ENCODE measurements at places on chromosomes 7 and 10. TPM values are rescaled to one million over a fixed set of nuclear protein-coding genes. Genes with fewer than 3 reads are reported as not detected.

Gene HKDC1
- not detected for total RNA-seq

Gene SMKR1
- total RNA-seq: 0.22 TPM

Gene SPDYE2B
- not detected for total RNA-seq

Gene CDK1
- total RNA-seq: 129 TPM

DNA sequence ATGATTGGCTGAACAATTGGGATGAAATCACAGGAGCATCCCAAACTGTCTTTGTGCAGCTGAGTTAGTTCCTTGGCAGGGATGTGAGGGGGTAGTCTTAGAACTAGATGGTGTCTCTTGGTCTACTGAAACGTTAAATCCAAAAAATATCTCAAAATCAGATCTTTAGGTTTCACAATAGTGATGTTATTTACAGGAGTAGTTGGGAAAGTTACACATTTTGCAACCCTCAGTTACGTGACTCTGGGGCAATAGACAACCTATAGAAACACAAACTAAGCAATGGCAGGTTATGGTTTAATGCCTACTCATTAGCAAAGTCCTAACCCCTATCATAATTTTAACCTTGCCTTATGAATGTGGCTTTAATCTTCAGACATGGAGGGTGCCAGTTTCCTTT lies 24.0 kb downstream of the PKD1L1 start:
- H3K27ac ChIP-seq: no peak overlapping the region
- no peaks in the 10 kb centered on the region for H3K36me3 ChIP-seq
- H3K4me1 ChIP-seq: peaks cover 8% of the 10 kb centered on the region
- no peak overlapping the region for H3K4me3 ChIP-seq
- no peaks in the 10 kb centered on the region for H3K27me3 ChIP-seq

Gene DPP6
- total RNA-seq: not detected

Gene ATP6V0E2
- total RNA-seq: 14.1 TPM

- no peak for DNase-seq
- no peak overlapping the region for H3K27ac ChIP-seq
- H3K27me3 ChIP-seq: no peaks in the 10 kb centered on the region
- no peaks in the 10 kb centered on the region for H3K4me1 ChIP-seq
- no peak overlapping the region for H3K4me3 ChIP-seq
- peaks cover 21% of the 10 kb centered on the region for H3K36me3 ChIP-seq
Observed at GRCh38 chr10:17655009-17655408, 11.1 kb downstream of the STAM start.

GRCh38 chr10:1373287-1373686 lies 317.1 kb downstream of the WDR37 start:
- no peaks in the 10 kb centered on the region for H3K4me1 ChIP-seq
- no peaks in the 10 kb centered on the region for H3K36me3 ChIP-seq
- no peaks in the 10 kb centered on the region for H3K27me3 ChIP-seq
- no peak overlapping the region for H3K27ac ChIP-seq

- H3K27me3 ChIP-seq: no peaks in the 10 kb centered on the region
- DNase-seq: no peak
- no peaks in the 10 kb centered on the region for H3K4me1 ChIP-seq
Observed at GRCh38 chr10:93874309-93875031, 19.3 kb upstream of the SLC35G1 start.
